Activated CD4-positive, alpha-beta T cell treated with anti-CD3 and anti-CD28 coated beads, Interleukin-2, amount 50 U/mL, for 24 hours (primary cell): ENCODE measurements at places on chromosomes 2 and 18.

DNA sequence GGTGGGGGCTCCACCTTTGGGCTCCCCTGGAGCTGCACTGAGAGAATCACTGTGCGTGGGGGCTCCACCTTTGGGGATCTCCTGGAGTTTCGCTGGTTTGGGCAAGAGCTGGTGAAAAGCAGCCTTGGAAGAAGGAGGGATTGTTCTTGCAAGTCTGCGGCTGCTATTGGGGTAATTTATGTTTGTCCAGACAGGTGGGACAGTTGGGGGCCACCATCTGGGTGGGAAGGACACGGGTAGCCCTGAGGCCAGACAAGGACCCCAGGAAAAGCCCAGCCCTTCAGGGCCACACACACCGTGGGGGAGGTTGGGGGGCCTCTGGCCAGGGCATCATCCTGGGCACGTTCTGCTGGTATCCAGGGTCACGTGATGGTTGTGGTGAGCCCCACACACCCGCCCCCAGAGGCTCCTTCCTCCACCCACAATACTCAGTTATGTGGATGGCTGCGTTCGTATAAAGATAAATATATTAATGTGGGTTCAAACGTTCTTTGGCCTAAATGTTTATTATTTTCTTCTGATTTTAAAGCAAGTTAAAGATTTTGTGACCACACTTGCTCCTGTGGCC lies 47.7 kb downstream of the TPO start:
- DNase-seq = no peak

GRCh38 chr2:53505826-53506225 lies 261.8 kb upstream of the CHAC2 start:
- DNase-seq = no peak

DNA sequence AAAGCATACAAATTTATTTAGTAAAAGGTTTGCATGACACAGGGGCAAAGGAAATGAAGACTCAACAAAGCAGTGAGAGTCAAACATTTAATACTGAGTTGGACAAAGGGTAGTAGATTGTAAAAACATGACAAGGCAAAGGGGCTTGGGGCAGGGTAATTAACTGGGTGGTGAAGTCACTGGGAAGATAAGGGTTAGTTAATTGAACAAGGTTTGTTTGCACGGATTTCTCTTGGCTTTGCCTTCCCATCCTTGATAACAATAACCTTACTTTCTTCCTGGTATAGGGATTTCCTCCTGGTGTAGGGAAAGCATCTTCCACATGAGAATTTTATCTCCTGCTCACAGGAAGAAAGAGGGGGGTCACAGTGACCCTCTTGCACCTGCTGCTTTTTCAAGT lies 26.8 kb upstream of the RTTN start:
- DNase-seq = no peak

GRCh38 chr2:16128746-16129610 lies 188.6 kb downstream of the MYCN start:
- DNase-seq = no peak

DNA sequence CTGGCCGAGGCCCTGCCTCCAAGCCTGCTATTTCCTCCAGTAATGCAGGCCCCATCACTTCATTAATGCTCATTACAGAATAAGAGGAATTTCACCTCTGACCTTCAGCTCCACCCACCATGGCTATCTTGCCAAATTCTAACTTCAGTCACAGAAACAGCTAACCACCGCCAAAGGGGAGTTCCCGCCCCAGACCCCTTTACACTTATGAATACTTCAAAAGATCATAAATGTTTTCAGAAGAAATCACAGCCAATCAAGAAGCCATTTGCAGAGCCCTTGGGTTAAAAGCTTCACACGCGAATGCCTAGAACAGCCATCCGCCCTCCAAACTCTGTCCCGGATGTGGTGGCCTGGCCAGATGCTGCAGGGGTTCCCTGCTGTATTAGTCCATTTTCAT lies 73.8 kb upstream of the TWIST2 start:
- no peak for DNase-seq

DNA sequence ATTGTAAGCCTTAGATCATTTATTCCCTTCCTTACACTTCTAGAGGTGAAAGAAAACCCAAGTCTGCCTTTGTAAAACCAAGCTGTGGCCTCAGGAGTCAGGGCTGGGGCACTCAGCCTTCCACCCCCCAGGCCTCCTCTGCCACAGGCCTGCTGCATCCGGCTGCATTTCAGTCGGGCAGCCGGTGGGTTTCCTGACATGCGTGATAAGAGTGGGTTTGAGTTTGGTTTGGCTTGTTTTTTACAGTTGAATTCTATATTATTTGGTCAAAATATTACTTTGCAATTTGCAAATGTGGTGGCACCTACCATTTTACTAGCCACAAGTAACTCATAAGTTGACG lies 42.4 kb downstream of the ADI1 start:
- no peak for DNase-seq

GRCh38 chr2:95166065-95166763 lies 605 bp downstream of the ZNF2 start:
- DNase-seq = no peak

DNA sequence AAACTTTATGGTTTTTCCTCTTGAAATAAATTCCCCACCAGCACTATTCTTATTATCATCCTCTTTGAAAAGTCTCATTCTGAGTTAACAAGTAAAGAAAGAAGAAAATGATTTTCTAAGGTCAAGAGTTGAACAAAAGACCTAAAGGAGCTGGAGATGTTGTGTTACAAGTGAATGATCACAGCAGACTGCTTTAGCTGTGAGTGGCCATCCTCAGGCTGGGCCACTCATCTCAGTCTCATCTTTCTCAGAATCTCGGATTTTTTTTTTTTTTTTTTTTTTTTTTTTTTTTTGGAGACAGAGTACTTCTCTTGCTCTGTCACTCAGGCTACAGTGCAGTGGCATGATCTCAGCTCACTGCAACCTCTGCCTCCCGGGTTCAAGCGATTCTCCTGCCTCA lies 133.3 kb downstream of the CDH2 start:
- DNase-seq = no peak

DNA sequence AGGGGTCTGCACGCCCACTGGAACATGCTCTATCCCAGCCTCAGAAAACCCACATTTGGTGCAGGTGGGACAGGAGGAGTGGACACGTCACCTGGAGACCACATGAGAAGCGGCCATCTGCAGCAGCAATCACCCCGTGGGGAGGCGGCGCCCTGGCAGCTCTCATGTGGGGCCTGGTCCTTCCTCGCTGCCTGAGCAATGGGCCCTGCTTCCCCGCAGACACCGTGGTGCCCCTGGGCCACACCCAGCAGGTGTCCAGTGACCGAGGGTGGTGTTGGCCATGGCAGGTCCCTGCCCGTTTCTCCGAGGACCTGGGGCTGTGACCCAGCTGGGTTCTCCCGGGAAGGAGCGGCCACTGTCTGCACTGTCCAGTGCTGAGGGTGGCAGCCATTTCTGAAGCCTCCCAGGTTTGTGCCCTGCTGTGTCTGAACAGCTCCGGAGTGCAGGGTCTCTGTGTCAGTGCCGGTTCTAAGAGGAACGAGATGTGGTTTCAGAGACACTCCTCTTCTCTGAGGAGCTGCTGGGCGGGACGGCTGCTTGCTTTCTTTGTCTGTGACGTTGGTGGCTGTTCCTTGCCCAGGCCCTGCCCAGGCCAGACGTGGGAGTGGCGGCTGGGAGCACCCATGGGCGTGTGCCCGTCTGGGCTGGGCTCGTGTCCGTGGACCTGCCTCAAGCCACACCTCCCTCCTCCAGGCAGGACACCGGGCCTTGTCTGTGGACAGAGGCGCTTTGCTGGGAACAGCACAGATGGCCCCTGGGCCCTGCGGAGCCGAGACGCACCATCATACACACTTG lies 44.8 kb downstream of the NFATC1 start:
- no peak for DNase-seq

GRCh38 chr2:62814123-62814522 lies 108.6 kb downstream of the EHBP1 start:
- DNase-seq = no peak

GRCh38 chr18:78494204-78495085 lies 485.2 kb upstream of the SALL3 start:
- no peak for DNase-seq

DNA sequence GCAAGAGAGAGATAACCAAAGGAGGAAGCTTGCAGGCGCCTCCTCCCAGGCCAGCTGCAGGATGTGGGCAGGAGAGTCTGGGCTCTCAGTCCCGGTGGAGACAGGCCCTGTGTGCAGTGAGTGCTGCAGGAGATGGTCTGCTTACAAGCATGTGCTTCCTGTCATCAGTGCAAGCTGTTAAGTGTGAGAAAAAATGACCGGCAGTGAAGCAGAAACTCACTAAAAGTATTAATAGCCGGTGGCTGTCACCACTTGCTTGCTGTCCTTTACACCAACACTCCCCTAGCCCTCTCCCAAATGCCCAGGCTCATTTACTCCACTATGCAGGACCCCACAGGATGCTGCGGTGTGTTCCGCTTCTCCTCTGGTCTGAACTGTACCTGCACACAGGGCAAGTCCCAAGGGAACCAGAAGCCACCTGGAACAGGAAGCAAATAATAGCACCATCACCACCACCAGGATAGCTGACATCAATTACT lies 435.6 kb upstream of the HS6ST1 start:
- no peak for DNase-seq

GRCh38 chr2:29650631-29651097 lies 270.7 kb downstream of the ALK start:
- DNase-seq = no peak

- DNase-seq = no peak
Measured at GRCh38 chr18:12336887-12337286, 28.8 kb downstream of the TUBB6 start.

GRCh38 chr18:58394602-58395425 lies 234.1 kb downstream of the ALPK2 start:
- no peak for DNase-seq

GRCh38 chr18:49045585-49045984 lies 94.8 kb upstream of the SMAD7 start:
- DNase-seq = no peak

- DNase-seq = no peak
Measured at GRCh38 chr2:157620956-157621355, 7.7 kb downstream of the ACVR1C start.

DNA sequence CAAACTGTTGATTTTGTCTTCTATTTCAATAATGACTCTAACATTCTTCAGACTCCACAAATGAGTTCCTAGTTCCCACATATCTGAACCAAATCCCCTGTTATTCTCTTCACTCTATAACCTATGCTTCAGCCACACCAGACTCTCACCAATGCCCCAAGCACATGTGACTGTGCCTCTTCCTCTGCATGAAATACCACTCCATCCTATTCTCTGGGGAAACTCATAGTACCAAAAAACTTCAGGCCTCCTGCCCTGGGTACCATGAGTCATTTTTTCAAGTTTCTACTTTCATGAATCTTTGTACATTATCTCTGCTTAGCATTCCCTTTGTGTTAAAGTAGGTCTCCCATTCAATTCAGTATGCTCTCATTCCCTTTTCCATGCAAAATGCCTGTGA lies 353.2 kb downstream of the ZEB2 start:
- no peak for DNase-seq

- DNase-seq = no peak
Measured at GRCh38 chr2:109197491-109198418, 68.8 kb downstream of the SH3RF3 start.

GRCh38 chr2:120253021-120253882 lies 600 bp downstream of the RALB start:
- DNase-seq = no peak

- no peak for DNase-seq
Measured at GRCh38 chr2:149028377-149028776, 10.1 kb upstream of the LYPD6B start.

DNA sequence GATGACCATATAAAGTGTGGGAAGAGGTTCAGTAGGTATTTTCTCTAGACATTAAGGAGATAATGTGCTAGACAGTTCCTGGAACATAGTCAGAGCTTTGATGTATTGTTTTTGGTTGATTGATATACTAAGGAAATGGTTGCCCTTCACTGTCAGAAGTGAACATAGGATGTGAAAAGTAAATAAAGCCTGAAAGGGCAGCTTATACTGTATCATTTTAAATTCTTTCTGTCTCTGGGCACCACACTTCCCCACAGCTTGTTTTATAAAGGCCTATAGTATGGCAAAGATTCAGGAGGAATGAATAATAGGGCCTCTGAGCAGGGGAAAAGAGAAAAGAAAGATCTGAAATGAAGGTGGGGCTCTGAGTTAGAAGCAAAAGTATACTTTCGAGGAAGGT lies 72.7 kb upstream of the ITPRID2 start:
- DNase-seq = no peak

- DNase-seq = no peak
Measured at GRCh38 chr2:227812001-227812400, 1.6 kb upstream of the CCL20 start.

- no peak for DNase-seq
Measured at GRCh38 chr2:42904576-42904876, 112.1 kb upstream of the HAAO start.

DNA sequence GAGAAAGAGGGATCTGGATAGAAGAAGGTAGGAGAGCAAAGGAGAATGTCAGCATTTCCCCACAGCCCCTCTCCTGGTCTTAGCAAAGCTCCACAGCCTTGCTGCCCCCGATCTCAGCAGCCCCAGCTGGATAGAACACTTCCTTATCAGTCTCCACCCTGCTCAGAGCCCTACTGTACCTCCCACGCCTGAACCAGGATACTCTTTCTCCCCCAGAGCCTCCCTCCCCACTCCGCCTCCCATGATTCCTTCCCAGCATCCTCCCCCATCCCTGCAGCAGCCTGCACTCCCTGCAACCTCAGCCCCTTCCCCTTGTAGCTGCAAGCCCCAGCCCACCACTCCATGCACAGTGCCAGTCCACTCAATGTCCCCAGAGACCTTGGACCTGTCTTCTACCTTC lies 25.8 kb downstream of the PLB1 start:
- DNase-seq = no peak

- no peak for DNase-seq
Measured at GRCh38 chr18:59570101-59570775, 127.0 kb downstream of the CCBE1 start.

DNA sequence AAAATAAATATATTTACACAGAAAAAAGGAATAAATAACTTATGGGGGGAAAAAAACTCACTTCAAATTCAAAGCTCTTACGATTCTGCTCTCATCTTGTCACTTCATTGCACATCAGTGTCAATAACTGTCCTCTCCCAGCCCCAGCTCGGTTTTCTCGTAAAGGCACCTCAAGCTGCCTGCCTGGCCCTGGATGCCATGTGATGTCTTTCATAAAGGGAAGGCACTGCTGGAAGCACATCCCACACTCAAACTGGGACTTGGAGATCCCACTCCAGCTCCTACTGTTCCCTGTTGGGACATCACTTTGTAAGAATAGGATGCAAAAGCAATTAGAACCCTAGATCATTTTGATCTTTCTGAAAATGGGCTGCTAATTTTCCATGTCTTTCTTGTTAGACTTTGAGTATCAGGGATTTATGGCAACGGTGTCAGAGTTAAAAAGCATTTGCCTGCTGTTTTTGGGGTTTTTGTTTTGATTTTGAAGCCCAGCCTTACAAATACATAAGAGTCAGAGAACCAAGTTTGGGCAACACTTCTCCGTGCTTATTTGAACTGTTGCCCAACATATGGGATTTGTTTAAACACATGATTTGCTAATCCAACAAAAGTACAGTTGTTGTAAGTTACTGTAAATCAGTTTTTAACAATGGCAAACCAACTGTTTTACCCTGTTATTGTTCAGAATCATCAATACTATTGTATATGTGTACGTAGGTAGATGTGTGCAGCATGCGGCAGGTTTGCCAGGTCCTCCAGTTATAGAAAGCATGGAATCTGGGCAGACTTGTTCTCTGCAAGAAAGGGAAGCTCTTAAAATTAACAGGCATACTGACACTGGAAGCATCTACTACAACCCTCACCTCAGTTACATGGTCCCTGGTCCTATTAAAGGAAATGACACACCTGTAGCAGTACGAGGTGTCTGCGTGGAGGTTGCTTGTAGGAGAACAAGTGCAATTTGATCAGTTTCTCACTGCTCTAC lies 20.6 kb downstream of the SERTAD2 start:
- DNase-seq = no peak

- no peak for DNase-seq
Measured at GRCh38 chr2:1692342-1692741, 52.0 kb downstream of the PXDN start.
